ENCODE measurements at places on chromosomes 3 and 15. TPM values are rescaled to one million over a fixed set of nuclear protein-coding genes. Genes with fewer than 3 reads are reported as not detected.

VPS8 gene
- 45.3 TPM for total RNA-seq

BLOC1S6 gene
- total RNA-seq, result 28.7 TPM

MME gene
- total RNA-seq, result 5.5 TPM

TMEM115 gene
- 67.0 TPM for total RNA-seq

KNG1 gene
- total RNA-seq, result not detected

CELF6 gene
- total RNA-seq, result 2.5 TPM

OCA2 gene
- total RNA-seq, result 0.63 TPM

ISLR gene
- 1.6 TPM for total RNA-seq

ZKSCAN7 gene
- 27.4 TPM for total RNA-seq

GJD2 gene
- 0.45 TPM for total RNA-seq

GPR160 gene
- total RNA-seq, result not detected

DNA sequence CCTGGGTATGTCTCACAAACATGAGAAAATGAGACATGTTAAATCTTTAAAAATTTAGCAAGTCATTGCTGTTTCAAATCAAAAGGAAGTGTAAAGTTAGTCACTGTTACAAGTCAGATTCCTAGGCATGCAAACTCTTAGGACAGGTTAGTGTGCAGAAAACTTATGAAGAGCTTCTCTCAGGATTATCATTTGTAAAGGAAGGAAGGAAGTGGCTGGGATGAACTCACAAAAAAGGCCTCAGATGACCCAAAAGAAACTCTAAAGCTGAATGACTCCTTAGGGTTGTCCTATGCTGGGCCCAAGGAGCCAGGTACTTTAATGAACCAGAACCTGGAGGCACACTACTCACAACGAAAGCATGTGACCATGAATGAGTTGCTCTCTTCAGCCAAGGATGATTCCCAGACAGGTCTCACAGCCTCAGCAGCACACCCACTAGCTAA lies 25.0 kb downstream of the MSL2 start:
- H3K4me3 ChIP-seq, result no peak overlapping the region
- no peaks in the 10 kb centered on the region for H3K36me3 ChIP-seq
- H3K27ac ChIP-seq, result peak overlapping the region; percentile 1

DNA sequence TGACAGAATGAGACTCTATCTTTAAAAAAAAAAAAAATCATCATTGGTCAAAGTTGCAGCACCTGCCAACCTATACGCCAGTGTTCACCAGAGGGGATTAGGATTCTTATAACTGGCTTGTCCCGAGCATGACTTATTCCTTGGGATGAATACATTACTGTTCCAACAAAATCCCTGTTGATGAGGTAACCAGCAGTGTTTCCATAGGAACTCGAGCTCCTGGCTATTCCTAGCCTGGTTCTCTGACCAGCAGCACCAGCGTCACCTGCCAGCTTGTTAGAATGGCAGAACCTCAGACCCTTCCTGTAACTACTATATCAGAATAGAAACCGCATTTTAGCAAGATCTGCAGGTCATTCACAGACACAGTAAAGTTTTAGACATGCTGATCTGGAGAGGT lies 364.4 kb downstream of the PTPRG start:
- H3K27me3 ChIP-seq, result no peaks in the 10 kb centered on the region
- DNase-seq, result no peak
- peak overlapping the region; percentile 90 for H3K27ac ChIP-seq
- no peak overlapping the region for H3K4me3 ChIP-seq
- H3K36me3 ChIP-seq, result no peaks in the 10 kb centered on the region
- H3K4me1 ChIP-seq, result peaks cover 34% of the 10 kb centered on the region

- H3K27me3 ChIP-seq, result peaks cover 71% of the 10 kb centered on the region
- H3K36me3 ChIP-seq, result no peaks in the 10 kb centered on the region
- no peak overlapping the region for H3K27ac ChIP-seq
- H3K4me1 ChIP-seq, result peaks cover 12% of the 10 kb centered on the region
- DNase-seq, result no peak
Observed at GRCh38 chr3:123656691-123657090, 71.8 kb upstream of the HACD2 start.

GRCh38 chr15:95017666-95018328 lies 786.4 kb downstream of the MCTP2 start:
- no peaks in the 10 kb centered on the region for H3K36me3 ChIP-seq
- H3K4me3 ChIP-seq, result no peak overlapping the region
- no peaks in the 10 kb centered on the region for H3K27me3 ChIP-seq
- H3K27ac ChIP-seq, result no peak overlapping the region
- peaks cover 20% of the 10 kb centered on the region for H3K4me1 ChIP-seq

GRCh38 chr15:93146196-93146595 lies 57.2 kb upstream of the RGMA start:
- H3K4me1 ChIP-seq, result no peaks in the 10 kb centered on the region
- DNase-seq, result no peak
- peaks cover 37% of the 10 kb centered on the region for H3K27me3 ChIP-seq
- no peak overlapping the region for H3K4me3 ChIP-seq

DNA sequence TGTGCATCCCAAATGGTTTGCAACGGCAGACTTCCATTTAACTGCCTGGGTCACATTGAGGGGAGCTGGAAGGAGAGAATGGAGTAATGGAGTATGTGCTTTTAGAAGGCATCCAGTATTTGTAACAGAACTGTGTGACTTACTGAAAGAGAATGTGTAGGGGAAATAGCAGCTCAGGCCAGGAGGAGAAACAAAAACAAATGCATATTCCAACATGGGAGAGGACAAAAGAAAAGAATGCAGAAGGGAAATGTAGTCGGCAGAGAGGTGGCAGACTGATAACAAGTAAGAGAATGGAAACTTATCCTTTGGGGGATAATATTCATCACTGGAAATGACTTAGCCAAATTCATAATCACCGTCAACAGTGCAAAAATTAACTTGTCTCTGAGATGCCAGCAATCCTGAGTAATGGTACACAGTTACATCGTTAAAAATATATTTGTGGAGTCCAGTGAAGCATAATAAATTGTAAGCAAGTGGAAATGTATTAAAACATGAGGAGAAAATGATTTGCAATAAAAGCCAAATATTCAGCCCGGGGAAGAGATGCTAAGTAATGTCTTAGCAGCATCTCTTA lies 294.9 kb upstream of the SGO1 start:
- H3K27ac ChIP-seq, result no peak overlapping the region
- H3K4me1 ChIP-seq, result no peaks in the 10 kb centered on the region
- DNase-seq, result no peak
- no peaks in the 10 kb centered on the region for H3K36me3 ChIP-seq

GRCh38 chr3:138097192-138098172 lies 17.9 kb downstream of the DZIP1L start:
- DNase-seq, result no peak
- H3K27me3 ChIP-seq, result no peaks in the 10 kb centered on the region
- no peak overlapping the region for H3K4me3 ChIP-seq
- no peak overlapping the region for H3K27ac ChIP-seq
- H3K4me1 ChIP-seq, result no peaks in the 10 kb centered on the region

- H3K27me3 ChIP-seq, result no peaks in the 10 kb centered on the region
- no peak overlapping the region for H3K4me3 ChIP-seq
- no peak overlapping the region for H3K27ac ChIP-seq
- no peaks in the 10 kb centered on the region for H3K36me3 ChIP-seq
Observed at GRCh38 chr3:44886561-44886960, 12.2 kb downstream of the TGM4 start.

- no peak overlapping the region for H3K27ac ChIP-seq
- H3K27me3 ChIP-seq, result peaks cover 36% of the 10 kb centered on the region
- no peak overlapping the region for H3K4me3 ChIP-seq
- no peaks in the 10 kb centered on the region for H3K36me3 ChIP-seq
- no peaks in the 10 kb centered on the region for H3K4me1 ChIP-seq
- no peak for DNase-seq
Observed at GRCh38 chr3:31984321-31984720, 2.8 kb downstream of the ZNF860 start.

- no peaks in the 10 kb centered on the region for H3K27me3 ChIP-seq
- no peaks in the 10 kb centered on the region for H3K4me1 ChIP-seq
- no peaks in the 10 kb centered on the region for H3K36me3 ChIP-seq
- no peak overlapping the region for H3K4me3 ChIP-seq
- no peak for DNase-seq
Observed at GRCh38 chr15:82936966-82937711, 15.4 kb downstream of the HOMER2 start.

GRCh38 chr3:1805331-1805730 lies 293.3 kb upstream of the CNTN4 start:
- H3K4me3 ChIP-seq, result no peak overlapping the region
- H3K4me1 ChIP-seq, result no peaks in the 10 kb centered on the region
- no peak overlapping the region for H3K27ac ChIP-seq

- H3K27me3 ChIP-seq, result no peaks in the 10 kb centered on the region
- H3K4me3 ChIP-seq, result peak overlapping the region; percentile 1
- peak; percentile 76 for DNase-seq
- H3K36me3 ChIP-seq, result no peaks in the 10 kb centered on the region
- H3K27ac ChIP-seq, result no peak overlapping the region
Observed at GRCh38 chr3:33787328-33788009, 11.0 kb upstream of the PDCD6IP start.

GRCh38 chr3:186772701-186773417 lies 10.5 kb upstream of the EIF4A2 start:
- H3K4me3 ChIP-seq, result no peak overlapping the region
- no peaks in the 10 kb centered on the region for H3K4me1 ChIP-seq
- no peak for DNase-seq
- no peaks in the 10 kb centered on the region for H3K27me3 ChIP-seq
- no peaks in the 10 kb centered on the region for H3K36me3 ChIP-seq

DNA sequence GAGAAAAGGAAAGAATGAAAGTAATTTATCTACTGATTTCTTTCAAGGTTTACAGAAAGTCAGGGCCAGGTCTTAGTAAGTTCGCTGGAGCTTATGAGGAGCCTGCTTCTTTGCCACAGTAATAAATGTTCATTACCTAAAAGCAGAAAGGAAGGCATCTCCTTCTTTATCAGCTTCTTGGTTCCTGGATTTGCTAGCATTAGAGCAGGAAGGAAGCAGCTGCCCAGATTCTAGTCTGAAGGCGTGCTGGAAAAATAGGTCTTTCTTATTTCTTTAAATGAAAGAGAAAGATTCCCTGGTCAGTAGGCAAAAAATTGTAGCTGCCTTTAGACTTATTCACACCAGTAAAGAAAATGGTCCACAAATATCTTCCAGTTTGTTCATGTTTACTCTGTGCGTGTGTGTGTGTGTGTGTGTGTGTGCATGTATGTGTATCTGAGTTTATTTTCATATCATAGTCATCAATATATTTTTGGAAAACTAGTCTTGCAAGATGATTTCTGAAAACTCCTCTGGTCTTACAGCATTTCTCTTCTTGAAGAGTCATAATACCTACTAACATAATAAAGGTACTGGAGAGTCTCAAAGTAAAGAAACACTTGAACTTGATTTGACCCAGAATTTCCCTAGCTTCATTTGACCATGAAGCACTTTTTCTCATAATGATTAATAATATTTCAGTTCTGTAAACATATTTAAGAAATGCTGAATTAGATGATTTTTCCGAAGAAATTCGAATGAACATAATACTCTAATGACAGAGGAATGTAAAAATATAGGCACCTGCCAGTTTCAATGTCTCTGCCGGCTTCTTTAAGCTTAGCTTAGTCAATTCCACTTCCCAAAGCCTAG lies 255.3 kb upstream of the ZPLD1 start:
- no peak overlapping the region for H3K4me3 ChIP-seq
- no peak overlapping the region for H3K27ac ChIP-seq
- H3K27me3 ChIP-seq, result no peaks in the 10 kb centered on the region

DNA sequence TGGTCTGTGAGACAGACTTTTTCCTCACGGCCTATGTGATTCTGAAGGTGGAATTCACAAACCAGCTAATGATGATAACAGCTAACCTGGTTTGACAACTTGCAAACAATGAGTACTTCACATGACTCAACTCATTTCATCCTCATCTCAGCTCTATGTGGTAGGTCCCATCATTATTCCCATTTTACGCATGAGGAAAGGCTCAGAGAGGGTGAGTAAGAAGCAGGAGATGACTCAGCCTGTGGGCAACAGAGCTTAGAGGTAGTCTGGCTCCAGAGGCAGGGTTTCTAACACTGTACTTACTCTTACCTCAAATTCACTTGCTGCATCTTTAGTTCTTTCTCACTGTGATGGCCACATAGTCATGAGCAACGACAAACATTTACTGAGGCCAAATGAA lies 25.8 kb upstream of the PSMD6 start:
- H3K4me1 ChIP-seq, result no peaks in the 10 kb centered on the region
- no peak overlapping the region for H3K4me3 ChIP-seq
- H3K36me3 ChIP-seq, result no peaks in the 10 kb centered on the region
- no peak for DNase-seq

GRCh38 chr3:100104817-100105413 lies 9.4 kb downstream of the FILIP1L start:
- H3K4me1 ChIP-seq, result no peaks in the 10 kb centered on the region
- no peaks in the 10 kb centered on the region for H3K27me3 ChIP-seq
- no peak overlapping the region for H3K4me3 ChIP-seq
- no peak for DNase-seq
- H3K27ac ChIP-seq, result no peak overlapping the region
- H3K36me3 ChIP-seq, result no peaks in the 10 kb centered on the region

GRCh38 chr3:140092848-140093536 lies 158.0 kb downstream of the CLSTN2 start:
- no peak for DNase-seq
- no peak overlapping the region for H3K4me3 ChIP-seq
- no peak overlapping the region for H3K27ac ChIP-seq
- H3K4me1 ChIP-seq, result no peaks in the 10 kb centered on the region
- H3K27me3 ChIP-seq, result no peaks in the 10 kb centered on the region

- H3K4me1 ChIP-seq, result no peaks in the 10 kb centered on the region
- no peak overlapping the region for H3K27ac ChIP-seq
- no peaks in the 10 kb centered on the region for H3K27me3 ChIP-seq
- no peak for DNase-seq
- H3K4me3 ChIP-seq, result no peak overlapping the region
Observed at GRCh38 chr3:162348912-162349311, 852.3 kb downstream of the OTOL1 start.

GRCh38 chr3:44509393-44509921 lies 32.0 kb upstream of the ZNF445 start:
- H3K36me3 ChIP-seq, result no peaks in the 10 kb centered on the region
- peaks cover 3% of the 10 kb centered on the region for H3K4me1 ChIP-seq
- peak overlapping the region; percentile 93 for H3K4me3 ChIP-seq
- no peaks in the 10 kb centered on the region for H3K27me3 ChIP-seq
- DNase-seq, result peak; percentile 2

- H3K27me3 ChIP-seq, result no peaks in the 10 kb centered on the region
- no peak overlapping the region for H3K27ac ChIP-seq
- H3K4me1 ChIP-seq, result no peaks in the 10 kb centered on the region
Observed at GRCh38 chr15:26729581-26729980, 43.3 kb downstream of the GABRB3 start.

DNA sequence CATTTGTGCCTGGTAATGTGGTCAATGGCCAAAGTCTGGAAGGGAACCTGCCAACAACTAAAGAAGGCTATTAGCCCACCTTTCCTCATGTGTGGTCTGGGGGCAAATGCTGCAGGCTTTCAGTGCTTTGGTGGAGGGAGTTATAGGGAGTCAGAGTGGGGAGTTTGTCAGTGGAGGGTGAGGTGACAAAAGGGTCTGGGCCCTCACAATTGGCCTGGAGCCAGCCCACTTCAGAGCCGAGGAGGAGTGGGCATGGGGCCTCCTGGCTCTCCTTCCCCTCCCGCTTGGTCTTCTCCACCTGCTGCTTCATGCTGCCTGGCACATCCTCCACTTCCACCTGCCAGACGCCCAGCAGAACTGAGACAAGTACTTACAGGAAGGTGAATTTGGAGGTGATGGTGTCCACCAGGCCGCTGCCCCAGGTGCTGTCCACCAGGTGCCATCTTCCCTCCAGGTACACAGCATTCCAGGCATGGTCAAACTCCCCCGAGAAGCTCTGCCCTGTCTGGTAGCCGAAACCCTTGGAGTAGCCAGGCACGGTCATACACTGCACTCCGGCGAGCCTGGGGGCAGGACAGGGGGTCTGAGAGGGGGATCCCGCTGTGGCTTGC lies 40.9 kb downstream of the KY start:
- no peak overlapping the region for H3K4me3 ChIP-seq
- H3K27me3 ChIP-seq, result peaks cover 24% of the 10 kb centered on the region
- no peak overlapping the region for H3K27ac ChIP-seq
- H3K36me3 ChIP-seq, result no peaks in the 10 kb centered on the region

Measured in cardiac muscle cell (in vitro differentiated cells and primary cell).